ENCODE measurements at places on chromosomes 1 and 21. TPM values are rescaled to one million over a fixed set of nuclear protein-coding genes. Genes with fewer than 3 reads are reported as not detected.

DNA sequence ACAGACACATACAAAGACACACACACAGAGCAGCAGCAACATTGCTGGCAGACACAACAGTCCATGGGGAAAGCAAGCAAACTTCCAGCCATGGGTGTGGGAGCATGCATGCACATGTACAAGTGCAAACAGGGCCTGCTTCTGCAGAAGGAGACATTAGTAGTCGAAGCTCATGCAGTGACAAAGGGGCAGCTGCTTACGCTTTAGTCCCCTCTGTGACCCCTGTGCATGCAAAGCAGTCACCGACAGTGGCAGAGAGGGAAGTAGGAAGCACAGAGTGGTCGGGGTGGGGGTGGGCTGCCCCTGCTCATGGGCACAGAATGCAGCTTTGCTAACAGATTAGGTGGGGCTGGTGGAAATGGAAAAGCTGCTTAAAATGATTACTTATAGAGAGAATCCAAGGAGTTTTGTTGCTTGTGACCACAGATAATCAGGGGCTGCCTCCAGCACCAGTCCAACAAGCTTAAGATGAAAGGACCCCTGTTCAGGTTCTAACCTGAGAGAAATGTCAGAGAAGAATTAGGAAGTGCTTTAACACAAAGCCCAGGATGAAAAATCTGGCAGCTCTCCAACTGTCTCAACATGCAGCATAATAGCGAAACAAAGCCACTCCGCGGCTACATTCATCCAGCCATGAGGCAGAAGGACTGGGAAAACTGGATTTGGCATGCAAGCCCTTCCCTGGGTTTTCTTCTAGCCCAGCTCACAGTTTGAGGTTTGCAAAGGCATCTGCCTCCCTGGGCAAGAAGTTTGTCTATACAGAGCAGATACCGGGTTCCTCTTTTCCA, 378.9 kb downstream of the KCNH1 start:
- H3K36me3 ChIP-seq, result no peaks in the 10 kb centered on the region
- no peaks in the 10 kb centered on the region for H3K27me3 ChIP-seq
- no peak for DNase-seq
- H3K4me1 ChIP-seq, result no peaks in the 10 kb centered on the region

DNA sequence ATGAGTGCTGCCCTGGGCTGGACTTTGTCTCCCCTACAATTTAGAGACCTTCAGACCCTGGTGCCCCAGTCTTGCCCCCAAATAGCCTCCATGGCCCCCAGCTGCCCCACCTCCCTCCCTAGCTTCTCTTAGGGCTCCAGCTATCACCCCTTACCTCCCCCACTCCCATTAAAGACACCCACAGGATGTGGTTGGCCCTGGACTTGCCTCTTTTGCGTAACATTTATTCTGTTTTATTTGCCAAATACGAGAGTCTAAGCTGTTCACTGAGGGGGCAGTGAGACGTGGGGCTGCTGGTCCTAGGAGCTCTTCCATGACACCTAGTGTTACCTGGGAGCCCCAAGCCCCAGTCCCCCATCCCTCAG, 4.5 kb downstream of the ZC3H12A start:
- H3K4me1 ChIP-seq, result peaks cover 2% of the 10 kb centered on the region
- no peaks in the 10 kb centered on the region for H3K27me3 ChIP-seq
- H3K27ac ChIP-seq, result peak overlapping the region; percentile 81
- DNase-seq, result no peak
- H3K36me3 ChIP-seq, result no peaks in the 10 kb centered on the region

DNA sequence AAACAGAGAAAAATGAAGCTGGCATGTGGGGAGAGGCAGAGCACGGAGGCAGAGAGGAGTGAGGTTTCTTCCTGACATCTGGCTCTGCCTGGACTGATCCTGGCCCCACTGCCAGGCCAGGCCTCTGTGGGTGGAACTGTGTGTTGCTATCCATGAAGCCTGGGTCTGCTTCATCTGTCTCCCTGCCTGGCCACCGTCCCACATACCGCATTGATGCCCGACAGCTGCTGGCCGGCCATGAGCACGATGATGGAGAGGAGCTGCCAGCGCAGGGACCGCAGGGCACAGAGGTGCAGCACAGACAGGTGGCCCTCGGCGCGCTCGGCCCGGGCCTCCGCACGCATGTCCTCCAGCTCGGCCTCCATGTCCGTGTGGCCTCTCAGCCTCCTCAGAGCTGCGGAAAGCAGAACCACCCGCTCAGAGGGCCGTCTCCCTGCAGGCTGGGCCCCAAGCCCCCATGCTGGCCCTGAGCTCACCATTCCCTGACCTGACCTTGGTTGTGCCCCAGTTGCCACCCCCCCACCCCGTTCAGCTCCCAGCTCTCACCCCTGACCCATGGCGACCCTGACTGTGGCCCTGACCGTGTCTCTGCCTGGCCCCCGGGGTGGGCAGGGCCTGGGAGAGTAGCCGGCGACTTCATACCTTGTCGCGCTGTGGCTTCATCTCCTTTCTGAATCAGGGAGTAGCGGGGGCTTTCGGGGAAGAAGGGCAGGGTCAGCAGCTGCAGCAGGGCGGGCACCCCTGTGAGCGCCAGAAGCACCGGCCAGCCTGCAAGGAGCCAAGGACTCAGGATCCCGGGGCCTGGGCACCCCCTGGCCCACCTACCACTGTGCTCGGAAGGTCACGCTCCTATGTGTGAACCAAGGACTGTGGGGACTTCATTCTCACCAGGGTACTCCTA, 11.5 kb downstream of the SLC2A7 start:
- no peak overlapping the region for H3K4me3 ChIP-seq
- DNase-seq, result no peak
- H3K27ac ChIP-seq, result no peak overlapping the region
- H3K36me3 ChIP-seq, result no peaks in the 10 kb centered on the region
- no peaks in the 10 kb centered on the region for H3K27me3 ChIP-seq

DNA sequence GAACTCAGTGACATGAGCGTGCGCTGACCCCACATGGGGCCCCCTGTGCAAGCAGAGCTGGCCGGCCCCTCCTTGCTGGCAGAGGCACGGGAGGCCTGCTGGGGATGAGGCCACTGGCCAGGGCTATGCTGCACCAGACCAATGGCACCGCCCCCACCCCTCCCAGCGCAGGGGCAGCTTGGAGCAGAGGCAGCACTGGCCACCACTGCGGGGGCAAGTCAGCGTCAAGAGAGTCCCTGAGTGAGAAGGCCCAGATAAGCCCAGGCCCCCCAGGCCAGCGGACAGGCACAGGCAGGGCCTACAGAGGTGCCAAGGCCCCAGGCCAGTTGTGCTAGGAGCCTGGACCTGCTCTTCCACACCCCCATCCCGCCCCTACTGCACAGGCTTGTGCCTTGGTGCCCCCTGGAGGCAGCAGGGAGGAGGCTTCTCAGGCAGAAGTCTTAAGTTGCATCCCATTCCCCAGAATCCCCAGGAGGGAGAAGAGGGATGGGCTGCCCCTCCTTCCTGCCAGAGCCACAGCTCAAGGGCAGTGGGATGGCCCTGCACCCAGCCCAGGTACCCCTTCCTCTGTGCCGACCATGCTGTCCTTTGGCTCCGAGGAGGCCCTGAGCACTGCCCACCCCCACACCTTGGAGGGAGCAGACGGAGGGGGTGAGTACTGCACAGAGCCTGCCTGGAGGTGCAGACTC, 35.8 kb downstream of the EPHX1 start:
- no peak overlapping the region for H3K27ac ChIP-seq
- no peak overlapping the region for H3K4me3 ChIP-seq
- no peaks in the 10 kb centered on the region for H3K27me3 ChIP-seq
- peaks cover 2% of the 10 kb centered on the region for H3K36me3 ChIP-seq
- DNase-seq, result peak; percentile 86
- no peaks in the 10 kb centered on the region for H3K4me1 ChIP-seq

DNA sequence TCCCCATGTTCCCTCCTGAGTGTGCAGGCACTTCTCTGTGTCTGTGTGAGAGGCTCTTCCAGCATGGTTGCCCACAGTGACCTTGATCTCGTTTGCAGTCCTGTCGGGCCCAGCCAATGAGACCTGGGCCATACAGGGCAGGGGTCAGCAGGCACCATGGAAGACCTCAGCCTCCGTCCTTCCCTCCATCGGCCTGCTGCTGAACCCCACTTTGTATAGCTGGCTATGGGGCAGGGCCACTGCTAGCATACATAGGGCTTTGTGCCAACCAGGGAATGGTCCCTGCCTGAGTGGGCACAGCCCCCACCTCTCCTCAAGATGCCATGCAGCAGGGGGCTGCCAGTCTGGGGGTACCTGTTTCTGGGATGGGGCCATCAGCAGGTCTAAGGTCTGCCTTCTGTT, 3.8 kb downstream of the C1orf35 start:
- H3K4me1 ChIP-seq, result no peaks in the 10 kb centered on the region
- no peaks in the 10 kb centered on the region for H3K27me3 ChIP-seq
- no peak overlapping the region for H3K4me3 ChIP-seq
- no peak overlapping the region for H3K27ac ChIP-seq
- no peak for DNase-seq

DNA sequence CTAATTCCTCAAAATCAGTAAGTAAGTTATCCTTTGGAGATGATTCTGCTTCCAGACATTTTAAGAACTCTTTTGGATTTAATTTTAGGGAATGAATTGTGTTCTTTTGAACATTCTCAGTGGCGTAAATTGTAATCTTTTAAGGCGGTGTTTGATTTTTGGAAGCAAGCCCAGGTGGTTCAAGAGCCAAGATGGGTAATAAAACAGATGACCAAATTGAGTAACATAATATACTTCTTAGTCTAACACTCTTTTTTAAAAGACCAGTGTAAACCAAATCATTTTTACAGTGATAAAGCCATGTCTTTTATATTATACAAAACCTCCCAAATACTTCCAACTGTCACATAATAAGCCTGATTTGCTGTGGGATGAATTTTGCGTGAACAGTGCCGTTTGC, 133.8 kb downstream of the LRRC40 start:
- no peak for DNase-seq
- H3K36me3 ChIP-seq, result no peaks in the 10 kb centered on the region
- H3K27me3 ChIP-seq, result no peaks in the 10 kb centered on the region
- H3K4me3 ChIP-seq, result no peak overlapping the region
- H3K27ac ChIP-seq, result no peak overlapping the region

- no peaks in the 10 kb centered on the region for H3K27me3 ChIP-seq
- H3K27ac ChIP-seq, result no peak overlapping the region
- no peak overlapping the region for H3K4me3 ChIP-seq
- H3K36me3 ChIP-seq, result no peaks in the 10 kb centered on the region
- H3K4me1 ChIP-seq, result no peaks in the 10 kb centered on the region
These were observed 28.9 kb upstream of the C1orf87 start for GRCh38 chr1:60102267-60103061.

Gene EXTL2
- 14.3 TPM for total RNA-seq

Gene A3GALT2
- total RNA-seq, result 0.36 TPM
